WTC11 (cell line): ENCODE measurements at places on chromosomes 5 and 9. TPM values are rescaled to one million over a fixed set of nuclear protein-coding genes. Genes with fewer than 3 reads are reported as not detected.
A peak's percentile ranks its signal among the peaks of the same experiment; 100 is the strongest.

DNA sequence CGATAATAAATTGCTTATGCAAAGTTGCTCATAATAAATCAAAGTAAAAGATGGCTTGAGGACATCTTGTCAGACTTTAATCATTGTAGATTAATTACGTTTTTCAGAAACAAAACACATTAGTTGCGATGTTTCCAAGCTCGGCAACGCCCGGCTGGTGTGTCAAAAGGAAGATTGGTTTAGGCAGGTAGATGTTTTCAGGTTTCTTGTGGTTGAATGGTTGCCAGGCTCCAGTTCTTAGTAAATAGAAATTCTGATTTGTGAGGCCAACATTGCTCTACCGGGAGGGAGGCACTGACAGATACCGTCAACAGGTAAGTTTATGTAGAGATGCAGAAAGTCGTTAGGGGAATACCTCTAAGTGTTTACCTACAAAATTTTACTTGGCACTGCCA is 280.3 kb downstream of the NPR3 start:
- DNase-seq, result no peak

Gene PLEKHG4B
- total RNA-seq, result 51.4 to 53.0 TPM (median 52.1 TPM) in 3 replicates

GRCh38 chr5:141521244-141521781 is 32.4 kb downstream of the PCDHGC5 start:
- no peak for DNase-seq

Gene LAMC3
- total RNA-seq, result 35.9 to 50.9 TPM (median 36.0 TPM) in 3 replicates

GRCh38 chr9:116365056-116365471 is 211.5 kb downstream of the PAPPA start:
- no peak for DNase-seq

Gene INSL4
- not detected in 3 replicates for total RNA-seq

Gene NPDC1
- total RNA-seq, result 64.3 to 68.8 TPM (median 64.5 TPM) in 3 replicates

DNA sequence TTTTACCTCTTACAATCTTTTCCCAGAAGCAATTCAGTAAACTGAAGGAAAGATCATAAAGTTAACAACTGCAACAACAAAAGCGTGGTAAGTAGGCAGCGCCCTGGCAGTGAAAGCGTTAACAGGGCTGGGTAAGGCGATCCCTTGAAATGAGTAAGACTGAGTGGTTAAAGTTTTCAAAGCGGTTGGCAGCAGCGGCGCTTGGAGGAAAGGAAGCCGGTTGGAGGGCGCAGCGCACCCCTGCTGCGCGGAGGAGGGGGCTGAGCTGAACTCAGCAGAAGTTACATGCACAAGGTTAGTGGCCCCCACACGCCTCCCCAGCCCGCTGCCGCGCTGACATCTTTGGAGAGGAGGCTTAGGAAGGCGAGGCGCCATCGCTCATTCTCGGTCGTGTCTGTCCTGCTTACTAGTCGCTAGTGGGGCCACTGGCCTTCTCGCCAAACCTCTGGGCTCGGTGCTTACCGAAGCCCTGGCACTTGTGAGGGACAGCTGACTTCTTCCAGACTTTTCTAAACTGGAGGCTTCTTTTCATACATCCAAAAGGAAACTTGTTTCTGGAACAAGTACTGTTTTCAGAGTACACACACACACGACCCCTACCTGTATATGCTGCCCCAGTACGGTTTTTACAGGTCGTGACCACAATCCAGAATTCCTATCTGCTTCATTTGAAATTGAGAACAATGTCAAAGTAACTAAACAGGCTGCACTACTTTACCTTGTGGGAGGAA is at the start of gene SH3RF2:
SH3RF2 (plus strand) TSS at position 178 of the 731 bp plus-strand sequence. CDS start 1,351 bp downstream, outside the sequence.
- DNase-seq, result peak; percentile 93
